ENCODE measurements at places on chromosomes 5 and 9. TPM values are rescaled to one million over a fixed set of nuclear protein-coding genes. Genes with fewer than 3 reads are reported as not detected.

DNA sequence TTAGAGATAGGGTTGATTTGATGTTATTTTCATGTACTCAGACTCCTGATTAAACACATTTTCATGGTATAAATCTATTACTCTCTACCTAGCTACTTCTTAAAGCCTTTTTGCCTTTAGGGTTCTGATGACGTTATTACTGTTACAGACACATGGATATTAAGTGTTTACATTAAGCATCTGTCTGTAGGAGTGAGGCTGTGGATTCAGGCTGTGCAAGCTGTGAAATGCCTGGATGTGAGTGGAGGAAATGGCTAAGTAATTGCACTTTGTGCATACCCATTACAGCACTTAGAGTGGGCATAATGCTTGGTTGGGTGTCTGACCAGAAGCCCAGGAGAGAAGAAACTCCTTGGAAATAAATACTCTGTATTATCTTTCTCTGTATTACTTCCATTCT lies 186.8 kb downstream of the SNX18 start:
- DNase-seq, result no peak

DNA sequence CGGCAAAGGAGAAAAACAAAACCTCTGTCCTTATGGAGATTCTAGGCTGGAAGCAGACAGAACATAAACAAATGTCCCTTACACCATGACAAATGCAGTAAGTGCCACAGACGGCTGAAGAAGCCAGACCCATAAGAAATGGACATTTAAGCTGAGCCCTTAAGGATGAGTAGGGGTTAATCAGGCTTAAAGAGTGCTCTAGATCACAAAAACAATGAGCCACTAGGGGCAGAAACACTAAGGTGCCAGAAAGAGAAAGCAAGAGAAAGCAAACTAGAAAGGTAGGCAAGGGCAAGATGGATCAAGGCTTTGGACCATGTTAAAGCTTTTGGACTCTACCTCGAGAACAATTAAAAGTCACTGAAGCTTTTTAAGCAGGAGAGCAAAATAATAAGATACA lies 326.9 kb upstream of the WWC1 start:
- DNase-seq, result no peak

- no peak for DNase-seq
Observed at GRCh38 chr5:93303291-93303691, 277.7 kb downstream of the NR2F1-AS1 start.

The PCDHA9 gene
- 0.14 TPM for total RNA-seq
